T-helper 2 cell (primary cell): ENCODE measurements at places on chromosomes 7 and 10.

DNA sequence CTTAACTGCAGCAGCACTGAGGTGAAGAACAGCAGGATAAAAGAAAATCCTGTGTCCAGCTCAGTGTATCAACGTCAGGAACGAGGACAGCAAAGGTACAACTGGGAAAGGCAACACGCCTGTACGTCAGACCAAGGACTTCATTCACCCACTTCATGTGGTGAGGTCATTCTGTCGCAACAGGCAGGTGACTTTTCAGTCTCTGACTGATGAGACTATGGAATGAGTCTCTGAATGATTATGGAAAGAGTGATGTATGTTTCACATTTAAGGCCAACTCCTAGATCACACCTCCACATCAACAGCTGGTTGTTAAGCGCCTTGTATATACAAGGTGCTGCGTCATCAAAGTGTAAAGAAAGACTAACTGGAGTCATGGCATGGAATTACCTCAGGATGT, 297.6 kb upstream of the SP8 start:
- no peak for DNase-seq

- no peak for DNase-seq
These were observed 2.9 kb upstream of the HKDC1 start for GRCh38 chr10:69217119-69217754.

- no peak for DNase-seq
These were observed 20.2 kb upstream of the ELFN1 start for GRCh38 chr7:1649751-1650326.

DNA sequence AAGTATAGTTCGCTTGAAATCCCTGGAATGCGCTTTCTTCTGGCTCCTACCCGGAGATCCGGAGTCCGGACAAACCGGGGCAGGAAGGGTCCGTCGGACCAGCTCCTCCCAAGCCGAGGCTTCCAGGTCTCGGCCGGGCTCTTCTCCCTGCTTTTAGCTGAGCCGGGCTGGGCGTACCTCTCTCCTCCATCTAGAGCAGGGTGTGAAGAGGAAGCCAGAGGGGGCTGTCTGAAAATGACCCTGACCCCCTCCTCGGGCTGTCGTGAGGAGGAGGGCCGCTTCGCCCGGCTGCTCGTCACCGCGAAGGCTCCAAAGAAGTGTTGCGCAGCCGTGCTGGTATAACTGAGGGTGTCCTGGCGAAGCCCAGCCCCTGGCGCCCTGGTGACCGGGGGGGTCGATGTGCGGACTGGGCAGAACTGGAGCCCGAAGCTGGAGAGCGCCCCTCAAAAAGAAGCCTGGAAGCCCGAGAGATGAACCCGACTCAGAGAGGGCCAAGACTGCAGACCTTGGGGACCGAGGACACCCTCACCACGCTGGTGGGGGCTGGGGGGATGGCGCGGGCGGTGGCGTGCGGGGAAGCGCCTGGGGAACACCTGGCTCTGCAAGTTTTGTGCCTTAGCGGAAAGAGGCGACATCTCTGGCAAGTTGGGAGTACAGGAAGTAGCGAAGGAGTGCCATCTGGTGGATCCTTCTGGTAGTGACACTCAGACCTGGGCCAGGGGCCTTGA, 5.7 kb downstream of the KAZALD1 start:
- no peak for DNase-seq

GRCh38 chr10:96017191-96017687, 26.1 kb upstream of the CCNJ start:
- DNase-seq = no peak

- DNase-seq = no peak
These were observed 134.3 kb upstream of the TNRC18 start for GRCh38 chr7:5557920-5558401.

DNA sequence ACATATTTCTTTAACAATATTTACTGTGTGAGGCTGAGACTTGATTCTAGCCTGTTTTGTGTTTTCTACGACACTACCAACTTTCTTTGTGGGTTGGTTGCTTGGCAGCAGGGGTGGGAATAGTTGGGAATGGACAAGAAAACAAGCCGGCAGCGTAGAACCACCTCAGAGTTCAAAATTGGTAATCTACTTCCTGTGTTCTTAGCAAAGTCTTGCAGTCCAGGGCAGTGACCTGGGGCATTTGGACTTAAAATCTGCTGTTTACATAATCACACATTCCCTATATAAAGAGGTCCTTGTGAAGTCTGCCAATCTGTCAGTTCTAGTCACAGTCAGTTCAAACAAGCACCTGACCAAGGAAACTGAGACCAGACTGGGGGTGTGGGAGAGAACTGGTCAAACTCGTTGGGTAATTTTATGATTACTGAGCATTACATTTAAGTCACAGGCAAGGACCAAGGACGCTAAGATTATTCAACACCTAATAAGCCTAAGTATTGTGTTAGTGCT, 167.9 kb downstream of the CPEB3 start:
- no peak for DNase-seq

DNA sequence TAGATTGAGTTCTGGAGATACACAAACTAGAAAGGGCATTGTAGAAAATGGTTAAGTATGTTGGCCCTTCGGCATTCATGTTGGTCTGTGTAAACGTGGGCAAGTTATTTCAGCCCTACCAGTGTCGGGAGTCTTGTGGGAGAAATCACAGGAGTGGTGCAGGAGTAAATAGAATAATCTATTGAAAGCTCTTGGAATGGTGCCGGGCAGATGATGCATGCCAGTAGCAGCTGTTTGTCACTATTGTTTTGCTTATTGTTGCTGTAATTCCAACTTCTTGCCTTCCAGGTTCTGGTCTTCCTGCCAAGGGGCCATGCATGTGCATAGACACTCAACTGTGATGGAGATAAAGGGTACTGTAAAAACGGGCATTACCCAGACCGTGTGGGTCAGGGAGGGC, 259.4 kb downstream of the CAMK1D start:
- no peak for DNase-seq

DNA sequence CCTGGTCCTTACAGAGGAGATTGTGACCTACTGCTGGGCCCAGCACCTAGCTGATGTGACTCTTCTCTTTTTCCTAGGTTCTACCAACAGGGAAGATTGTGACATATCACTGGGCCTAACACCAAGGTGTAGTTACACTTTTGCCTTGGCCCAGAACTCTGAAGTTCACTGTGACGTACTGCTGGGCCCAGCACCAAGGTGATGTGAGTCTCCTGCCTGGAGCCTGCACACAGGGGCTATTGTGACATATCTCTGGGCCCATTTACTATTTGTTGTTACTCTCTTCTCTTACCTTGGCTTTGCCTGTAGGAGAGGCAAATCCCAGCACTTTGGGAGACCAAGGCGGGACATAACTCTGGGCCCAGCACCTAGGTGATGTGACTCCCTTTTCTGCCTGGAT, 23.1 kb upstream of the ZNF107 start:
- no peak for DNase-seq

GRCh38 chr7:155305231-155305904, 7.7 kb downstream of the INSIG1 start:
- no peak for DNase-seq

DNA sequence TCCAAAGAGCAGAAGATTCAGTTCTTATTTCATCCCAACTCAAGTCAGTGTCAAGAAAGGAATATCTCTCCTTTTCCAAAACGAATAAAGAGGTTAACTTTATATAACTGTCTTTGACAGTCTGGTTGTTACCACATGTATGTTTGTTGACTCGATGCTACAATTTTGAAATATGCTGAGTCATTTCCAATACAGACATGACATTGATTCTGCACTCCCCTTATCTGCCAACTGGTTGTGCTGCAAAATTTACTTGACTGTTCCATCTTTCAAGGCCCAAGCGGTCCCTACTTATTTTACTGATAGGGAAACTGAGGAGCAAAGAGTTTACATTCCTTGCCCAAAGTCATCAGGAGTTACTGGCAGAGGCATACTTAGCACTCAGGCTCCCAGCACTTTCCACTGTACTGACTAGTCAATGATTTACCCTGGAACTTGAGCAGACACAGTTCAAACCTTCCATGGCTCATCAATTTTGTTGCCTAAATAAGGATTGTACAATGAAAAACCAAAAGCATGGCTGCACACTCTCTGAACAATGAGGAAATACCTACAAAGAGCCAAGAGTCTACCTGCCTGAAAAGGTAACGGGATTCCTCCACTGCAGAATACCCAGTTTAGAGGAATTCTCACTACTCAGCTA, 52.8 kb downstream of the ABLIM1 start:
- no peak for DNase-seq

DNA sequence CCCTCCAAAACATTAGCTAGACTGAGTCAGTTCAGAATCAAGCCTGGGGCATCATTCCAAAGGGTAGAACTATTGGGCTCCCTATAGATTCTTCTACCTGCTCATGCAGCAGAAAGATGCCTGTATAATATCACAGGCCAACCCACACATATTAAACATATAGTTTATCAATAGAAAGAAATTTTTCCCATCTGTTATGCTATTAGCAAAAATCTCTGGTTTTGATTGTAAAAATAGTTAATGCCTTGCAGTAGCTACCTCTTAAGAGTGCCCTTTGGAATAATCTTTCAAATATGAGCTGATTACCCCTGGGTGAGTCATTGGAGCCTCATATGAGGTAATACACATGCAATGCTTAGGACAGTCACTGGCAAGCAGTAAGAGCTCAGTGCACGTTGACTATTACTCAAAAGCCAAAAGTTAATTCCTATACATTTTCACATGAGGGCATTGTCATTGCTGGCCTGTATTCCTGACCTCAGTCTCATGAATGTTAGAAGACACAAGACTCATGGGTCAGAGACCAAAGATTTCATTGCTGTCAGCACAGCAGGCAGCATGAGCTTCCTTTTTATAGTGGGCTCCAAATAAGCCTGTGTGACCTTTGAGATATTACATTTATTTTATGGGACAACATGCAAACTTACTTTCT, 180.0 kb downstream of the FGFR2 start:
- no peak for DNase-seq

GRCh38 chr7:150806863-150807262, 6.3 kb downstream of the TMEM176A start:
- no peak for DNase-seq

DNA sequence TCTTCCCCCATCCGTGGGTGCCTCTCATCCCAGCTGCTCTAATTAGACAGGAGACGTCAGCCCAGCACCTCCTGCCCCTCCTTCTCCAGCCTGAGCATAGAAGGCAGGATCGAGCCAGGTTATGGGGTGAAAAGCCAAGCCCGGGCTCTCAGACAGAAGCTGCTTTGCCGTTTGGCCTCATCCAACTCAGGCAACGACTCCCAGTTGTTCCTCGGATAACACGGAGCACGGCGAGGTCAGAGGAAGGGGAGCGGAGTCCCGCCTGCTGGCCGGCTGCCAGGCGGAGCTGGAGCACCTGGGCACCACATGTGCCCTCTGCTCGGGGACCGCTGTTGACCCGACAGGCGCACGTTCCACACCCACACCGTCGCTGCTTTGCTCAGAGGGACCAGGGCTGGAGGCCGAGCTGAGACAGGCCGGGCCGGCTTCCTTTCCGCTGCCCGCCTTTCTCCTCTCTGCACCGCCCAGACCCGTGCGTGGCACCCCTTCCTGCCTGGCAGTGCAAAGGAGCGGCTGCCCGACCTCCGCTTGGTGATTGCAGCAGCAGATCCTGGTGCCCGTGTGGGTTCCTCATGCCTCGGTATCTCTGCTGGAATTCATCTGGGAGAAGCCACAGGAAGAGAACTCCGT, 21.6 kb upstream of the UNCX start:
- no peak for DNase-seq

GRCh38 chr7:133724148-133724547, 403.0 kb upstream of the LRGUK start:
- no peak for DNase-seq

- DNase-seq = no peak
These were observed 13.3 kb downstream of the TMEM72 start for GRCh38 chr10:44924261-44925040.

DNA sequence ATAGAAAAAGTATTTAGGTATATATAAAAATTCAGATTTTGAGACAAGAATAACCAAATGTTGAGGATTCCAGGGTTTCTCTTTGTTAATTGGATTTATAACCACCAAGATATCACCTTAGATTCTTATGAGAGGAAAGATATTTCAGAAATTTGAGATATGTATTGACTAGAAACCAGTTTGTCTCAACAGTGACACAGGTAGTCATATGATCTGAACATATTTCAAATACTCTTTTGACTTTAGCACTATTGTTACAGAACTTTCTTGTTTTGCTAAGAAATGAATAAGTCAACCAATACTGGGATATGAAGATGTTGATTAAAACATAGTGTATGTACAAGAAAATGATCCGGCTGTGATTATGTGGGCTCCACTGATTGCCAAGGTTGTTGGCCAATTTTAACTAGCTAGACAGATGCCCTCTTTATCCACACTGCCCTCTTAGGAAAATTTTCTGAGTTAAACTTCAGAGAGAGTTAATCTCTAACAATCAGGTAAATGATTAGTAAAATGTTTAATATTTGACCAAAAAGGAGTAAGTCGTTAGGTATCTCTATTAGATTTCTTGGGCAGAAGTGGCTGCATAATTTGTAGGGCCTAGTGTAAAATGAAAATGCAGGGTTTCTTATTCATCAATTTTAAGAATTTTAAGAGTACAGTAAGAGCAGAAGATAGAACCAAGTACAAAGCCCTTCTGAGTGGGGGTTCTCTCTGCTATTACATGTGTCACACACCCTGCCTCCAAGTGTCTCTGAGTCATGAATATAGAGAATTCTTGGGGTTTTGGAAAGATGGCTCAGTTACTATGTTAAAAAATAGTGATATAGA, 376.0 kb downstream of the TFEC start:
- DNase-seq = no peak

DNA sequence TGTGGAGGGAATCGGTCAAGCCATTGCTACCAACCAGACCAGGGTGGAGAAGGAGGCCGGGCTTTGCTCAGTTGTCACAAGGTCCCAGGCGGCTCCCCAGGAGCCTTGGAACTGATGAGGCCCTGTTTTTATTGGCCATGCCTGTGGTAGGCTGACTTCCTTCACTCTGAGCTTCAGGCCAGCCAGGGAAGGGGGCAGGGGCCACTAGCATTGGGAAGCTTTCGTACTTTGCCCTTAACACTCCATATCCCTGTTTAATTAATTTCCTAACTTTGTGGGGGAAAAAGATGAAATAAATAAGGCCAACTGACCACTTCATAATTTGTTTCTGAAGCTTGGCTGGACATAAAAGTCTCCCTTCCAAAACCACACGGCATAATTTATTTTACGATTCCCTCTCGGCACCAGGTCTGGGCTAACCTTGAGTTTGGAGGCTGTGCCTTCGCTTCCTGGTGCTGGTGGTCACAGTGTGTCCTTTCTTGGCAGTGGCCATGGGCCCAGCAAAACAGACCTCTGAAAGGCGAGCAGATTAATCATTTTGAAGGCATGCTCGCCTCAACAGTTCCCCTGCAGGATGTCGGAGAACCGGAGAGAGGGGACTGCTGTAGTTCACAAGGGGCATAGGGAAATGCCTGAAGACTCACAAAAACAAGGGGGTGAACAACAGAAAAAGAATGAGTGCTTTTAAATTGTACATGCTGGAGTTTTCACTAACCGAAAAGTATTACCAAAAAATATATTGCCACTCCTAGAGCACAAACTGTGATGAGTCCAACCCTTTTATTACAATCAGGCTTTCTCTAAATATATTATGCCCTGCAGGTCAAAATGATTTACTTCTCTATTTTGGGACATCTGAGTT, 966.0 kb downstream of the LRMDA start:
- DNase-seq = no peak

- DNase-seq = no peak
These were observed 220.9 kb upstream of the PLXDC2 start for GRCh38 chr10:19595212-19595845.

GRCh38 chr7:19069842-19070241, 47.6 kb downstream of the TWIST1 start:
- no peak for DNase-seq
